NCI-H446 (cell line): ENCODE measurements at places on chromosomes 4 and X.

- peak; percentile 5 for DNase-seq
Observed at GRCh38 chr4:109472343-109472761, 38.7 kb downstream of the SEC24B start.

GRCh38 chr4:152572417-152573086 is 36.7 kb upstream of the FBXW7 start:
- no peak for DNase-seq

DNA sequence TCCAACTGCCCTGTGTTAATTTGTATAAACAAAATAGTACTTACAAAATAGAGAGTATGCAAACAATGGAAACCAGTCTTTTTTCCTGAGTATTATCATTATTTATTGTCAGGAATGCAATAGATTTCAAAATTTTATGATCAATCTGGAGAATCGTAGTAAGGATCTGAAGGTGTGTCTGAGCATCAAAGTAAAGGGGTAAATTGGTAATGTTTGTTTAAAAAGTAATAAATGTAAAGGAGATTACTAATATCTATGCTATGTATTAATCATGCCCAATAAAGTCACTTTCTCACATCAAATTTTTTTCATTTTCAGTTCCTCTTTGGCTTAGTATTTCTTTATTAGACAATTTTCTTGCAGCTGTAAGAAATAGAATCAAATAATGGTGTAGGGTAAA is 1507.1 kb upstream of the PCDH7 start:
- no peak for DNase-seq

DNA sequence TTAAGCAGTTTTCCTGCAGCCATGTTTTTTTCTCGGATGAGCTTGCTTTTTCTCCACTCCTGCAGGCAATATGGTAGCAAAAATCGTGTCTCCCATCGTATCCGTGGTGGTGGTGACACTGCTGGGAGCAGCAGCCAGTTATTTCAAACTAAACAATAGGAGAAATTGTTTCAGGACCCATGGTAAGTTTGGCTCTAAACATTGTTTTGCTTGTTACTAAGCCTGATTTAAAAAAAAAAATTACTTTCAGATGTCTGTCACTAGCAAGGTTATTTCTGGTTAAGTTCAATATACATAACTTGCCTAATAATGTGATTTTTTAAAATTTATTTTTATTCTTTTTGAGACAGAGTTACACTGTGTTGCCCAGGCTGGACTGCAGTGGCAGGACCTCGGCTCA is 17.5 kb upstream of the GYG2 start:
- DNase-seq = no peak

GRCh38 chr4:23305026-23305425 is 584.8 kb downstream of the PPARGC1A start:
- DNase-seq = no peak

DNA sequence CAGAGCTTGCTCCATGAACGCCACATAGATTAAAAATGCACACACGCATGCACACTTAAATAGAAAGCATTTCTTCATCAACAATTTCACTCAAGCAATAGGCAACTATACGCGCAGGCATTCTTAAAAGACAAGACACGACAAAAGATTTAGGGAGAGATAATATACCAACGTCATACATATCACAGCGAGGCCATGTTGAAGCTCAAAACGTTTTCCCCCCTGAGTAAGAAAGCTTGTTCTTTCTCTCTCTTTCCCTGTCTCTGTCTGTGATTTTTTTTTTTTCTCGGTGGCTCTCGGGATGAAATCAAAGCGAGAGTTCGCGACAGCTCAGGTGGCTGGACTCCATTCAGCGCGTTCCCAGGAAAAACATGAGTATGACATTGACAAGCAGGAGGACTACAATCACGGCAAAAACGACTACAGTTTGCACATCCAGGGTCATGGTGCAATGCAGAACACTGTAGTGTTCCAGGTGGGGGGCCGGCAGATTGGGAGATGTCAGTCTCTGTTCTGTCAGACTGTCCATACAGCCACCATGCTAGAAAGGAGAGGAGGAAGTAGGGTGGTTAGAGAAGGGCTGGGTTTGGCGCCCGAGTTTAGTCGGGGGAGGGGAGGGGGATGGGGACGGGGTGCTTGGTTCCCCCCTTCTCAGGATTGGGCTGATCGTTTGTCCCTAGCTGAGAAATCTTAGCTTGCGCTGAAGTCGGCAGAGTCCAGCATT is 30.7 kb downstream of the ARHGEF9 start:
- no peak for DNase-seq

DNA sequence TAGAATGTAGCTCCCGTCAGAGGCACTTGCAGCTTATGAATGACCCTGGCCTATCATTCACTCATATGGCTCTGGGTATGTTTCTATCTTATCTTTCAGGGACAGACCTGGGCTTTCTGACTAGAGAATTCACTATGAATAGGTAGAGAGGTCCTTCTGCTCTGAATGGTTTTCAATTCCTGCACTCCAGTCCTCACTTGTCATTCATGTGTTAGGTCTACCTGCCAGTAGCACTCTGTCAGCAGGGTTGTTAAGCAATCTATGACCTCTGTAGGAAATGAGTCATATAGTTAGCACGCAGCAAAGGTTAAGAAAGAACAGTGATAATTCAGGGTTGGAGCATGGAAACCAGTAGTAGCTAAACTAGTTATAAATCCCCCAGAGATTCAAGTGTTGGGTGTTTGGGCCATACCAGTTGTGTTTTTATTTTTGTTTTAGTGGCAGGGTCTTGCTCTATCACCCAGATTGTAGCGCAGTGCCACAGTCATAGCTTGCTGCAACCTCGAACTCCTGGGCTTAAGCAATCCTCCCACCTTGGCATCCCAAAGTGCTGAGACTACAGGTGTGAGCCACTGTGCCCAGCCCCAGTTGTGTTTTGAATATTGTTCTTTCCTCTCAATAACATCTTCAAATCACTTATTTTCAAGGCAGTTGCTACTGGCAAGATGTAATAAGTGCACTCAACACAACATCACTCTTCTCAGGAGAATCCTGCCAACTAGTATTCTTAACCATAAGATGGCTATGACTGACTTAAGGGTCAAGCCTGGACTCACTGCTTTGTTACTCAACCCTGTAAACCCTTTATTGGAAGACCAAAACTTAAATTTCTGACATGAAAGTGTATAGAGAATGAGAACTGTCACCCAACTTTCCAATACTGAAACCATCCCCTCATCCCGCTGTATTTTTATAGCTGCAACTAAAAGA is 25.1 kb downstream of the ARL13A start:
- no peak for DNase-seq

- no peak for DNase-seq
Observed at GRCh38 chr4:2828758-2829181, 14.9 kb upstream of the ADD1 start.
